Motor neuron (in vitro differentiated cells): ENCODE measurements at places on chromosomes 13 and 19. TPM values are rescaled to one million over a fixed set of nuclear protein-coding genes. Genes with fewer than 3 reads are reported as not detected.

- ATAC-seq: peak; percentile 35
These were observed 2.7 kb downstream of the COL4A1 start for GRCh38 chr13:110304256-110304655.

DNA sequence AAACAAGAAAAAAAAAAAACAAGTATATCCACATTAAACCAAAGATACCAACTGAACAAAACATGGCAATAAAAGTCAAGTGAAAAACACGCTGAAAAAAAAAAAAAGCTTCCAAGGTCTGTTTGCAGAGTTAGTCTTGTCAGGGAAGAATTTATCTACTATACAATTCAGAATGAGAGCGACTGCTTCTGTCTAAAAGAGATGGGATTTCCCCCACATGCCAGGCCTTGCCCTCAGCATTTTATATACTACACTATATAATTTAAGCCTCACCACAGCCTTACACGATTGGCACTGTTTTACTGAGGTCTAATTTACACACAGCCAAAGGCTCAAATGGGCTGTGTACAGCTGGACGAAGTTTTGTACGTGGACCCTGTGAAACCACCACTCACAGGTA is 67.3 kb downstream of the FOXO1 start:
- peak; percentile 61 for ATAC-seq

The CBARP gene
- 9.1 and 13.0 TPM in 2 replicates for total RNA-seq

- ATAC-seq: peak; percentile 62
These were observed at the start of gene ANGPTL4 for GRCh38 chr19:8363803-8364771. Gene ANGPTL4 (plus strand): TSS chr19:8364155. CDS start chr19:8364322, 167 bp downstream.

DNA sequence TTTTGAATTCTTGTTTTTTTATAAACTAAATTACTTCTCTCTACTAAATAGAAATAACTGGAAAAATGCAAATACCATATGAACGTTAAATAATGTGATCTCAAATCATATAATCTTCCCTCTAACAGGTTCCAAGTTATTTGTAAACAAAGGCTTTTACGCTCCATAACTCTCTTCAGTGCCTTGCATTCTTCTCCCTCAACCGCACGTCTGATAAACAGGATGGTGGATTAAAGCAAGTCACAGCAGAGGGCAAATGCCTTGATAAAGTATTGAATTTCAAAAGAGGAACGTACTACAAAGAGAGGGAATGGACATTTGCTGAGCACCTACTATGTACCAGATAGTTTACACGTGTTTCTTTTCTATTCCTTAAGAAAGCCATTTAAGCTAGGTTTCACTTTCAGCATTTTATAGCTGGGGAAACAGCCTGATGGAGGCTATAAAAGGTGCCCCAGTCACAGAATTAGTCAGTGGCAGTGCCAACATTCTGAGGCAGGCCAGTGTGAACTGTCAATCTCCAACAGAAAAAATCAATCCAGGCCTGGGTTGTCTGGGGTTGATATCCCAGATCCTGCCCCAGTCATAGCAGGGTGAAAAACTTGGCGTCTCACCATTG is 15.8 kb downstream of the MRPS31 start:
- ATAC-seq: no peak

DNA sequence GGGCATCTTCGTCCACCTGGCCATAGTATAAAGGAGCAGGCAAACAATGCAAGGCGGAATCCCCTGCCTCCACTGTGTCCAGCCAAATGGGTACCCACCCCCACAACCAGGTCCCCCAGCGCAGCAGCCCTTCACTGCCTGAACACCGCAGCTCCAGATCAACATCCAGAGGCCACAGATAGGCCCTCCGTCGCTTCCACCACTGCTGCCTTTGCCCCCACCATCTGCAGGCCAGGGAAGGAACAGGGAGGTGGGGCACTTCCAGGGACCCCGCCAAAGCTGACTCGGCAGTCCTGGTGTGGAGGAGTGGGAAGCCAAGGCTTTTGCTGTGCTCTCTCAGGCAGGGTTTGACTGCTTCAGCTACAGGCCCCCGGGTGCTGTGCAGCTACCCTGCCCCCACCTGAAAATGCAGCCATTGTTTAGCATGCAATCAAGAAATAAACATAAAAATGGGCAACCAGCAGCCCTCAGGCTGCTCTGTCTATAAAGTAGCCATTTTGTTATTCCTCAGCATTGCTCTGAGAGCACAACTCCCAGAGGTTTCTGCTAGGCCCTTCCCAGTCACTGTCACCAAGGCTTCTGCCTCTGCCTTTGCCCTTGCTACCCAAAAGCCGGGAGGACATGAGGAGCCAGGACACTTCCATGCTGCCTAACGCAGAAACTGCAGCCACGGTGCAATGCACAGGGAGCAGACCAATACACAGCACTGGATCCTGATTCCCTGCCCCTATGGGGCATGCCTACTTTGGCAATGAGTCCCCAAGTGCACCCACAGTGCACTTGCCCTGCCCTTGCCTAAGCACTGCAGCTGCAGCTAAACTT is 733.2 kb upstream of the KLHL1 start:
- ATAC-seq: peak; percentile 30

DNA sequence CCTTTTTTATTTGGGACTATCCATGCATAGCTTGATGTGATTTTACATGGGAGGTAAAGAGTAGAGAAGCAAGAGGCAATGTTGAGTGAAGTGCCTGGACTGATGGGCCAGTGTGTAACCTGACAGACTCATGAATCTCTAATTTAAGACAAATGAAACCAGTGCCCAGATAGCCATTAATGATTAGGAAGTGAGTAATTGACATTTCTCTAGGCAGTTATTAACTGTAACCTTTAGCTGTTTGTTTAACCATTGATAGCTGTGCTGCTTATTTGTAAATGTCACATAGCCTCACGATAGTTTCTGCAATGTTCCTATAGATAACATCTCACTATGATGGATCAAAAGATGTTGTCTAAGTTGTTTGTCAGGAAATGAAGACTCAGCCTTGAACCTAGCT is 1047.5 kb upstream of the SPRY2 start:
- ATAC-seq: no peak

DNA sequence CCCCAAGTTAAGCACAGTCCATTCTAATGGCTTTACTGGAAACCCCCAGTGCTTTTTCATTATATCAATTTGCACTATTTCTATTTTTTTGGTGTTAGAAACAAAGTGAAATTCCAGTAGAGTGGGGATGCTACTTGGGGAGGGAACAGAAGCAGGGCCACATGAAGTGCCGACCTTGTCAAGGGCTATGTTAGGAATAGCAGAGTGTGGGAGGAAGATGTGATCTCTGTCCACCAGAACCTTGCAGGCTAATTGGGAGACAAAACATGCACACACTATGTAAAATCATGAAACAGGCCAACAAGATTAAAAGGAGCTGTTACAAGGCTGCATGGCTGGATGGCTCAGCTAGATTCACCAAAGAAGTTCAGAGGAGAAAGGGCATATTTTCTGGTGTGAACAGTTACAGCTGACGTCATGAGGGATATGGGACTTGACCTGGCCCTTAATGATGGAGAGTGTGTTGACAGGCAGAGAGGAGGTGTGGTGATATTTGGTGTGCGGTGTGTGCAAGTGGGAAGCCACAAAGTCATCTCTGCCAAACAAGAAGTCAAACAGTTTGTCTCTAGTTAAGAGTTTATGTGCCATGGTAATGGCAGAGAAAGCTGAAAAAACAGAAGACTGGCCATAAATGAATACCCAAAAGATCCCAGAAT is 318.4 kb upstream of the MAB21L1 start:
- ATAC-seq: no peak

The RFPL4A gene
- not detected in 2 replicates for total RNA-seq

- ATAC-seq: no peak
These were observed 438.6 kb downstream of the COG6 start for GRCh38 chr13:40094056-40094455.

GRCh38 chr13:102913914-102914313 is 68.1 kb downstream of the ERCC5 start:
- ATAC-seq: no peak

The CALR3 gene
- not detected in 2 replicates for total RNA-seq

DNA sequence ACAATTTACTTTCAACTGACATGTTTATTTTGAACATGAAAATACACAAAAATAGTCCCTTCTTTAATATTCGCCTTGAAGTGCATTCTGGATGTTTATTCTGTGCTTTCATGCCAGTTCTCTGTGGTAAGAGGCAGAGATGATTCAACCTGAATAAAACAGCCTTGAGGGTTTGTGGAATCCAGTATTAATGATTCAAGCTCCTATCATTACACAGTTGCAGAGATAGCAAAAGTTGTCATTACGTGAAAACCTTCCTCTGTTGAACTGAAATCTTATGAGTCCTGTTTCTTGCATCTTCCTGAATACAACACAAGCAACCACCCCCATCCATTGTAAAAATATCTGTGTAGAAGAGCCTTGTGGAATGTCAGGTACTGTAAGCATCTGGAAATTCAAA is 142.3 kb upstream of the HTR2A start:
- ATAC-seq: no peak

- ATAC-seq: peak; percentile 35
These were observed 61.7 kb downstream of the COLGALT1 start for GRCh38 chr19:17616961-17617806.
